ENCODE measurements at places on chromosomes 12 and 14. TPM values are rescaled to one million over a fixed set of nuclear protein-coding genes. Genes with fewer than 3 reads are reported as not detected.

The IL26 gene
- not detected for total RNA-seq

GRCh38 chr14:58200480-58200841 lies 512 bp downstream of the ACTR10 start:
- DNase-seq: no peak

The B4GALNT3 gene
- total RNA-seq: 10.4 TPM

The ABCB9 gene
- total RNA-seq: 3.4 TPM

The CLEC1B gene
- not detected for total RNA-seq

The SLC39A5 gene
- total RNA-seq: not detected

The GRIP1 gene
- 13.9 TPM for total RNA-seq

- no peak for DNase-seq
Observed at GRCh38 chr12:101628676-101629075, 33.9 kb downstream of the MYBPC1 start.

- DNase-seq: no peak
Observed at GRCh38 chr14:22800346-22800745, 14.9 kb downstream of the SLC7A7 start.

DNA sequence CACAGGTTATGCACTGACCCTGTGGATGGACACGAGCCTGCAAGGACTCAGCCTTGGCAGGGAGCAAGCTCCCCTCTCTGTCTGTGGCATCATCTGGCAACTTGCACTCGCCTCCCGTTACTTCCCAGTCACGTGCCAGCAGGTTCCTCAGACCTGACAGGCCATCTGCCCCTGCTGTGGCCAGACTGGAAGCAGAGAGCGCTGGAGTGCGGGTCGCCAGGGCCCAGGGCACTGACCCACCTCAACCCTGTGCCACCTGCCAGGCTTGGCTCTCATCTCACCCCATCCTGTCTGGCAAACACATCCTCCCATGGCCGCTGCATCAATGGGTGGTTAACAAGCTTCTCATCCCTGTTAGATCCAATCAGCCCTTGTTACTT lies 28.4 kb downstream of the SLC6A12 start:
- DNase-seq: no peak

DNA sequence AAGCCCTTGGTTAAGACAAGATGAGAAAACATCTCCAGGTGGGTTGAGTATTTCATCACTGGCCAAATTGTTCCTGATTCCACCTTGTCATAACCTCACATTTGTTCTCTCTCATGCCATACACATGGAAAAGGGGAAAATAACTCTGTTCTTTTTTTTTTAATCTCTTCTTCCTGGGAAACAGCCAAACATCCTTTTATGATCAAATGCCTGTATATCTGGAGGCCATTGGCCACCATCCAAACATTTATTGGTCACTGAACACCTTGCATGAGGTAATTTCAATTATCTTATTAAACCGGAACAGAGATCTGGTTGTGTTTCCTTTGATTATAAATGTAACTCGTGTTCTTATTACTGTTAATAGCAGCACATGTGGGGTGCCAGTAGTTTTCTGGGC lies 469.6 kb downstream of the NPAS3 start:
- no peak for DNase-seq

The FGF23 gene
- not detected for total RNA-seq

The PABPN1 gene
- 63.8 TPM for total RNA-seq

GRCh38 chr12:84077679-84078078 lies 834.9 kb downstream of the SLC6A15 start:
- DNase-seq: no peak

The SRRM4 gene
- not detected for total RNA-seq

- no peak for DNase-seq
Observed at GRCh38 chr14:95564060-95564459, 29.2 kb downstream of the GLRX5 start.

- DNase-seq: no peak
Observed at GRCh38 chr12:106118-106591, 39.6 kb downstream of the IQSEC3 start.

The PMCH gene
- total RNA-seq: not detected
